Heart left ventricle (tissue), 16 donors: ENCODE measurements at places on chromosomes 4 and X. TPM values are rescaled to one million over a fixed set of nuclear protein-coding genes. Genes with fewer than 3 reads are reported as not detected.

DNA sequence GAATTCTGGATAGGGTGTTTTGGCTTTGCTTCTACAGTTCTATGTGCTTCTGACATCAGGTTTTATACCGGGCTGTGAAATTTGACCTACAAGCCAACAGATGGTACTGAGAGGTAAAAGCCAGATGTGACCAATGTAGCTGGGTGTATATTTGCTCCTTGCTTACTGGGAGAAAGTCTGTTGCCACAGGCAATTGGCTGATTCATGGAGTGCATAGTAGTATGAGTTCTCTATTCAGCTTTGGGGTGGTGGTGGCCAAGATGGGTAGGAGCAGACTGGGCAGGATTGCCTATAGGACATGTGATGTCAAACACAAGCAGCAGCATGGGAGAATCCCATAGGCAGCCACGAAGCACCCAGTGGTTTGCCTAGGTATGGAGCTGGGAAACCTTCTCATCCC lies 1827.0 kb downstream of the C4orf33 start:
- H3K27me3 ChIP-seq: no peaks in the 10 kb centered on the region
- H3K27ac ChIP-seq: no peak overlapping the region
- no peaks in the 10 kb centered on the region for H3K4me1 ChIP-seq
- DNase-seq: no peak
- no peaks in the 10 kb centered on the region for H3K36me3 ChIP-seq

- H3K4me3 ChIP-seq: no peak overlapping the region
- H3K27me3 ChIP-seq: no peaks in the 10 kb centered on the region
- H3K27ac ChIP-seq: no peak overlapping the region
- no peaks in the 10 kb centered on the region for H3K4me1 ChIP-seq
These were observed 23.4 kb downstream of the ZFYVE28 start for GRCh38 chr4:2395038-2395437.

DNA sequence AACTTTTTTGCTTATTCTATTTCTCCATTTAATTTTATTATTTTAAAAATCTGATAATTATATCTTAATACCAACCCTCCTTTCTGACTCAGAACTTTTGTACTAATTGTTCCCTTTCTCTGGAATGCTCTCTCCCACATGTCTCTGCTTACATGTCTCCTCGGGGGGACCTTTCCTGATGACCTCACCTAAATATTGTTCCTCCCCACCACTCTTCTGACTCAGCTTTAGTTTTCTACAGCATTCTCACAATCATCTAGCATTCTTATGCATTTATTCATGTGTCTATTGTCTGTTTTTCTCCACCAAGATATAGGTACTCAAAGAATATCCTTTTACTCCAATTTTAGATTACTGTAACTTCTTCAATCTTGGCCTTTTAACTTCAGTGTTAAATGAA lies 128.7 kb downstream of the MSL3 start:
- H3K36me3 ChIP-seq: no peaks in the 10 kb centered on the region
- DNase-seq: no peak
- H3K4me1 ChIP-seq: no peaks in the 10 kb centered on the region
- H3K27me3 ChIP-seq: no peaks in the 10 kb centered on the region

DNA sequence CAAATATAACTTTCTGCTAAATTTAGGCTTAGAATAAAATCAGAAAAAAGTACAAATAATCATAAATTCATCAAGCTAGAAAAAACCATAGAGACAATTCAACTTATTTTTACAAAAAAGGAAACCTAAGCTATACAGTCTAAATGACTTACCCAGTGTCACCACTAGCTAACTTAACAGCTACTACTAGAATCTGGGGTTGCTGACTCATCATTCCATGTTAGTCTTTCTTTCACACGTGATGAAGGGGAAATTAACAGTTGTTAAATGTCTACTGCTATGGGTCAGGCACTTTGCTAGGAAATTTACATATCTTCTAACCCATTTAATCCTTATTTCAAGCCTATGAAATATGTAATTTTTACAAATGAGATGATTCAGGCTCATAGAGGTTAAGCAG lies 349.3 kb upstream of the GALNT7 start:
- no peak for DNase-seq
- no peaks in the 10 kb centered on the region for H3K36me3 ChIP-seq
- H3K27me3 ChIP-seq: no peaks in the 10 kb centered on the region

- H3K4me1 ChIP-seq: no peaks in the 10 kb centered on the region
- no peaks in the 10 kb centered on the region for H3K36me3 ChIP-seq
- DNase-seq: no peak
- H3K27me3 ChIP-seq: no peaks in the 10 kb centered on the region
These were observed 71.4 kb downstream of the AREG start for GRCh38 chr4:74516303-74516702.

- H3K27me3 ChIP-seq: no peaks in the 10 kb centered on the region
- H3K4me1 ChIP-seq: no peaks in the 10 kb centered on the region
- no peak overlapping the region for H3K4me3 ChIP-seq
- no peak for DNase-seq
These were observed 37.9 kb upstream of the SEC24B start for GRCh38 chr4:109395694-109396093.

DNA sequence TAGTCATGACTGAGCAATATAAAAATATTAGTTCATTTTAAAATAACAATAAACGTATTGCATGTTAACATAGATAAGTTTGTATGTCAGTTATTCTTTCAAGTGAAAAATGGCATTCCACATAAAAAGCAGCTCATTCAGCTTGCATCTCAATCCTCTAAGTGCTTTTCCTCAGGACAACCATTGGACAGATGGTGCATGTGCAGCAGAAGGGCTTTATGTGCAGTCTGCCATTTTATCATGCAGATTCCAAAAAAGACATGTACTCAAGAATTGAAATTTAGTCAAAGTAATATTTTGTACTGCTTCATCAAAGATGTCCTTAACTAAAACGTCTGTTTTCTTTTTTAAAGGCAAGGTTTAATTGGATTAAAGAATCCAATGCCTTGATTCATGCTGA lies 93.4 kb downstream of the RS1 start:
- H3K36me3 ChIP-seq: no peaks in the 10 kb centered on the region
- H3K27ac ChIP-seq: no peak overlapping the region
- no peaks in the 10 kb centered on the region for H3K27me3 ChIP-seq
- no peaks in the 10 kb centered on the region for H3K4me1 ChIP-seq
- DNase-seq: no peak

GRCh38 chr4:7052923-7053715 lies 9.9 kb downstream of the TADA2B start:
- no peak overlapping the region for H3K4me3 ChIP-seq
- H3K27me3 ChIP-seq: no peaks in the 10 kb centered on the region
- no peak overlapping the region for H3K27ac ChIP-seq
- peaks cover 41% of the 10 kb centered on the region for H3K36me3 ChIP-seq
- H3K4me1 ChIP-seq: no peaks in the 10 kb centered on the region

DNA sequence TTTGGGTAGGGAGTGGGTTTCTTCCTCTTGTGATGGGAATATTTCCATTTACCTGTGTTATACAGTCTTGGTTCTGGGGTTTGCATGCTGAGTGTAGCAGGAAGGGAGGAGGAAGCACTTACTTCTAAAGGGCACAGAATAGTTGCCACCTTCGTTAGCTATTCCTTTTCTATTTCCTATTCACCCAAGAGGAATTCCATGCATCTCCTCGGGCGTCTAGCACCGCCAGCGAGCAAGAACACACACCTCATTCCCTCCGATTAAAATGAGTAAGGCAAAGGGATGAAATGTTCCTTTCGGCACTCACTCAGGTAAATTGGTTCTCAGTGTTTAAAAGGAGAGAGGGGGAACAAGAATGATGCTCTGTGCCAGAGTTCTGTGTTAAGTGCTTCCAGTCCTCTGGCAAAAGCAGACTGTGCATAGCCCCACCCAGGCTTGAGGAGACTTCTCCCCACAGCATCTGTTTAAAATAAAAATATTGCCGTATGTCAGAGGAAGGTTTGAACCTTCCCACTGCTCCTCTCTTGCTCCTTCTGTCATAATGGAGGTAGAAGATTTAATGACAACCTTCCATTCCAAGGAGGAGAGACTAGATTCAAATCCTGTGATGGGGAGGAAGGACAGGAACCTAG lies 351.4 kb downstream of the PTTG2 start:
- H3K36me3 ChIP-seq: no peaks in the 10 kb centered on the region
- H3K27ac ChIP-seq: no peak overlapping the region
- no peak overlapping the region for H3K4me3 ChIP-seq

DNA sequence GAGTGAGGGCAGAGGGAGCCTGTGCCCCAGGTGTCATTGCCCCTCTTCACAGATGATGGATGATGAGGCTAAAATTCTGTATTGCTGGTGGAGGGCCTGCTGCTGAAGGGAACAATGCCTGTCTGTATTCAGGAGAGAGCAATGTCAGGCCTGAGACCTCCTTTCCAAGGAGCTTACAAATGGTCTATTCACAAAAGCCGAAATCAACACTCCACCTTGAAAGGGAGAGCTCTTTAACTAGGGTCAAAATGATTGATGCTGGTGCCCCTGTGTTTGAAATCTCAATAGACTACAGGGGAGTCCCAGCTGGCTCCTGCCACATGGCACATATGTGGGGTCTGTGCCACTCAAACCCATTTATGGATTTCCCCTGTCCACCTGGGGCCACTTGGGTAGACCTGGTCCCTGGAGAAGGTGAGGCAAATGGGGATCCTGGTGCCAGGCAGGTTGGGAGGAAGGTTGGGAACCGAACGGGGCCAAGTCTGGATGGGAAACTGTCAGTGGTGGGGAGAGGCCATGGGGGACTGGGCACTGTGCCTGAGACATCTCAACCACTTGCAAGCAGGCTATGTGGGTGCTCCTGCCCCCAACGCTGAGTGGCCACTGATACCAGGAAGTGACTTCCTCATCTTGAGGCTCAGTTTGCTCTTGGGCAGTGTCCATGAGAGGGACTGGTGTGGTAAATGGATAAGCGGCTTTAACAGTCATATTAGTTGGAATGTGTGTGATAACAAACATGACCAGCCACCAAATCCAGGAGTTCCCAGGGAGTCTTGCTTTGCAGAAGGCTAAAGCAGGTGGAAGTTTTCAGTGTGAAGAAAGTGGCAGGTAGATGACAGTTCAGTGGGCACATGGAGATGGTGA lies 223.8 kb upstream of the PSAPL1 start:
- H3K27ac ChIP-seq: no peak overlapping the region
- peaks cover 10% of the 10 kb centered on the region for H3K27me3 ChIP-seq
- DNase-seq: no peak
- no peaks in the 10 kb centered on the region for H3K4me1 ChIP-seq

- H3K27ac ChIP-seq: no peak overlapping the region
- H3K4me1 ChIP-seq: no peaks in the 10 kb centered on the region
- no peaks in the 10 kb centered on the region for H3K27me3 ChIP-seq
- no peaks in the 10 kb centered on the region for H3K36me3 ChIP-seq
- H3K4me3 ChIP-seq: no peak overlapping the region
- DNase-seq: no peak
These were observed 58.3 kb downstream of the MID1IP1 start for GRCh38 chrX:38859602-38860001.

- H3K36me3 ChIP-seq: no peaks in the 10 kb centered on the region
- H3K27ac ChIP-seq: no peak overlapping the region
- H3K4me3 ChIP-seq: no peak overlapping the region
- H3K4me1 ChIP-seq: no peaks in the 10 kb centered on the region
- H3K27me3 ChIP-seq: no peaks in the 10 kb centered on the region
These were observed 18.7 kb upstream of the TMEM192 start for GRCh38 chr4:165131247-165131832.

DNA sequence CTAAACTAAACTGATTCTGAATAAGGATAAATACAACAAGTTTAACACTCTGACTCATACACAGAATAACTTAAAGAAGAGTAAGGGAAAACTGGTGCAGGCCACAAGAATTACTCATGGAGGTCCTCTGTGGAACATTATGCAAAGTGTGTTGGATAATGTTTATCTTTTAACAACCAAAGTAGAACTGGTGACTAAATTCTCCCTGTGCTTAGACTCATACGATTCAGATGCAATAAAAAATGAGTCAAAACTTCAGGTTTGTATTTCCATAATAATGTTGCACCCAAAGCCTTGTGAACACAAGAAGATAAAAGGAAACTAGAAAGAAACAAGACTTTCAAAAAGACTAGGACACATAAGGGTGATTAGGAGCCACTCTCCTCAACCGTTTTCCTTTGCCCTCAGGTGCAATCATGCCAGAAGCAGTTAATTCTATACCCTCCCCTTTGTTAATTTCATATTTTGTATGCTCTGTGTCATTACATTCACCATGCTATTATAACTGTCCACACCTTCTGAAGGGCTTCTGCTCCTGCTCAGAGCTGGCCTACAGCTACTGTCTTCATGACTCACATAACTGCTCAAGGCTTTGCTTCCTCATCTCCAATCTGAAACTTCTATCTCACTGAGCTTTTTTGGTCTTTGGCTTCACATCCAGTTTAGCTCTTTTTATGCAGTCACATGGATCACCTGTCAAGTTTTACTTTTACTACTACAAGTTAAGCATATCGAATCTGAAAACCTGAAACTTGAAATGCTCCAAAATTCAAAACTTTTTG lies 60.2 kb downstream of the KCNIP4 start:
- no peaks in the 10 kb centered on the region for H3K4me1 ChIP-seq
- H3K27me3 ChIP-seq: no peaks in the 10 kb centered on the region
- no peak overlapping the region for H3K27ac ChIP-seq
- DNase-seq: no peak
- no peak overlapping the region for H3K4me3 ChIP-seq

- no peak for DNase-seq
- no peaks in the 10 kb centered on the region for H3K27me3 ChIP-seq
- H3K27ac ChIP-seq: no peak overlapping the region
- H3K4me3 ChIP-seq: no peak overlapping the region
- no peaks in the 10 kb centered on the region for H3K4me1 ChIP-seq
These were observed 106.7 kb upstream of the LCORL start for GRCh38 chr4:18128241-18128640.

DNA sequence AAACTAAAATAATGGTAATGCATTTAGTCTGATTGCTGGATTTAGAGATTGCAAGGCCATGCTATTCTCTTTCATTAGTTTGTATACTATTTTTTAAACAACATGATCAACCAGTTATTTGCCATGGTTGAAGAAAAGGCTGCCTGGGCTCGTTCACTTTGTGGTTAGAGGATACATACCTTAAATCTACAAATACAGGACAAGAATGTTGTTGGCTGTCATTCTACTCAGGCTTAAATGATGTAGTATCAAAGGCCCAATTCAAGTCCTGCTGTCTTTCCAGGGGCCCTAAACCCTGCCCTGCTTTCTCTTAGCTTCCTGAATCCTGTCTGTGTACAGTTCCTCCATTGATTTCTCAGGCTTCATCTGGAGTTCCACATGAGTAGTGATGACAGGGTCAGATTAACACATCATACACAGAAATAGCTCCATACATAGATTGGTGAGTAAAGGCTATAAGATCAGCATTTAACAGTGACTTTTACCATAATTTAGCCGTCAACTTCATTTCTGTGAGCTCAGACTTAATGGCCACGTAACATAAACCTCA lies 114.9 kb upstream of the GPRIN3 start:
- no peak overlapping the region for H3K27ac ChIP-seq
- H3K4me1 ChIP-seq: no peaks in the 10 kb centered on the region
- no peaks in the 10 kb centered on the region for H3K27me3 ChIP-seq
- H3K4me3 ChIP-seq: no peak overlapping the region
- H3K36me3 ChIP-seq: no peaks in the 10 kb centered on the region

Gene LPAR4
- total RNA-seq: 0.23 TPM

Gene GYPA
- total RNA-seq: not detected

Gene AR
- total RNA-seq: 22.5 TPM

Gene UGDH
- total RNA-seq: 24.5 TPM

Gene ADGRL3
- 5.6 TPM for total RNA-seq

Gene CC2D2A
- 8.4 TPM for total RNA-seq

Gene STOX2
- total RNA-seq: 16.3 TPM

Gene KLB
- 0.40 TPM for total RNA-seq

Gene TBC1D8B
- 1.7 TPM for total RNA-seq

Gene BRS3
- not detected for total RNA-seq

Gene AFF2
- total RNA-seq: 0.07 TPM
